ENCODE measurements at places on chromosomes 1 and 21.
A peak's percentile ranks its signal among the peaks of the same experiment; 100 is the strongest.

- no peak for DNase-seq
These were observed 180.6 kb downstream of the PAPPA2 start for GRCh38 chr1:176643536-176643935.

DNA sequence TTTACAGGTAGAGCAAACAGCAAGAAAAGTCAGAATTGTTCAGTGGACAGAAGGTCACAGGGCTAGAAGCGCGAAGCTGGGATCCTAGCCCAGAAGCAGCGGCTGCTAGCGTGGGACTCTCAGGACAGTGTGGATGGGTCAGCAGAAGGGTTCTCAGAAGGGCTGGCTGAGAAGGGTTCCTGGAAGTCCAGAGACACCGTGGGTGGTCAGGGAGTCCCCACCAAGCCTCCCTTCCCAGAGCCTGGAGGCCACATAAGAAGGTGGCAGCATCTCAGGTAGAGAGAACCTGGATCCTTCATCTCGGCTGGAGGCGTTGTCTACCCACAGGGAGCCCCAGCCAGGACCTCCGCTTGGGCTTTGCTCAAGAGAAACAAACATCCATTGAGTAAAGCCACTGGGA, 696.3 kb downstream of the PTPRU start:
- no peak for DNase-seq

- no peak for DNase-seq
These were observed 1206.2 kb upstream of the NCAM2 start for GRCh38 chr21:19792004-19792403.

GRCh38 chr1:201215531-201216357, 25.1 kb downstream of the IGFN1 start:
- no peak for DNase-seq

DNA sequence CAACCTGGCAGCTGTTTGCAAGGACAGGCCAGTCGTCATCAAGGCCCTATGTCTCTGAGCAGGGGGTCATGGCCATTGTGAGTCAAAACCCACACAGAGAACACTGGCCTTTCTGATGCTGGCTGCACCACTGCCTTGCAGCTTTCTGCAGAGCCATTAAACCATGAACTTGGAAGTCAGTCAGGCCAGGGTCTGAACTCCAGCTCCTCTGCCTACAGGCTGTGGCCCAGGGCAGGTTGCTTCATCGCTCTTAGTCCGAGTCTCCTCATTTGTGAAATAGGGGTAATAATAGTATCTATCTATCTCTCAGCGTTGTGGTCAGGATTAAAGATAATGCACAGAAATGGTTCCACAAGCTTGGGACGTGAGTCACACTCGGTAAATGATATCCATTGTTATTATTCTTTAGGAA, 35.8 kb upstream of the HIVEP3 start:
- no peak for DNase-seq

- DNase-seq: no peak
These were observed 59.6 kb downstream of the SMYD3 start for GRCh38 chr1:246447501-246447900.

GRCh38 chr1:221188458-221188857, 309.2 kb downstream of the HLX start:
- DNase-seq: no peak

- peak; percentile 37 for DNase-seq
These were observed 12.2 kb upstream of the TCEA3 start for GRCh38 chr1:23436520-23437354.

DNA sequence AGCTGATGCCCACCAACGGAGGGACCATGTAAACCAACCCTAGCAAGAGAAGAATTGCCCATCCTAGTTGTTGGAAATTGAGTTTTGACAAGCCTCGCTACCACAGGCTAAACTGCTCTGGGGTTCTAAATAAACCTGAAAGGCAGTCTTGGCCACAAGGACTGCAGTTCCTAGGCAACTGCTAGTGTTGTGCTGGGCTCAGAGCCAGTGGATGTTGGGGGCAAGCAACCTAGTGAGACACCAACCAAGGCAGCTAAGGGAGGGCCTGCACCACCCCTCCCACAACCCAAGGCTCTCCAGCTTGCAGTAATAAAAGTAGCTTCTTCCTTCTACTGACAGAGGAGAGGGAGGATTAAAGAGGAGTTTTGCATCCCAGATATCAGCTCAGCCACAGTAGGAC, 102.4 kb upstream of the PKN2 start:
- DNase-seq: no peak

DNA sequence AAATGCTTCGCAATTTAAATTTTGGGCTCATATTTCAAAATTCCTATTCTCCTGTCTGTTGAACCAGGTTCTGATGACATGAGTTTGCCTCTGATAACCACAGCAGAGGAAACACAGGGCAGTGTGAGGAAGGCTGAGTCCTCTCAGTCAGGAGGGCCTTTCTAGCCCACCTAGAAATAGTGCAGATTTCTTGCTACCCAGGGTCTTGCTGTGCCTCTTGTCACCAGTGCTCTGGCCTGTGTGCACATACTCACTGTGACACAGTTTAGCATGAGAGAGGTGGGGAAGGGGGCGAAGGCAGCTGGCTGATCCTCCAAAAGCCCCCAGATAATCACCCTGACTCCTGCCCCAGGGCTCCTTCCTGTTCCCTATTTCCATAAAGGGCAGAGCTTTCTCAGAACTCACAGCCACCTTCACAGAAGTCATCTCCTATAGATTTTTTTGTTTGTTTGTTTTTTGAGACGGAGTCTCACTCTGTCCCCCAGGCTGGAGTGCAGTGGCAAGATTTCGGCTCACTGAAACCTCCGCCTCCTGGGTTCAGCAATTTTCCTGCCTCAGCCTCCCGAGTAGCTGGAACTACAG, 23.7 kb downstream of the ERRFI1 start:
- DNase-seq: no peak

GRCh38 chr21:33042812-33043211, 17.1 kb downstream of the OLIG2 start:
- DNase-seq: no peak

- DNase-seq: no peak
These were observed 5.7 kb upstream of the KRTAP12-1 start for GRCh38 chr21:44687671-44688070.

GRCh38 chr1:194026422-194026821, 840.0 kb upstream of the B3GALT2 start:
- no peak for DNase-seq

GRCh38 chr1:76572229-76572628, 295.1 kb upstream of the ST6GALNAC5 start:
- DNase-seq: no peak

GRCh38 chr1:202938287-202938925, 11.4 kb upstream of the KLHL12 start:
- no peak for DNase-seq

GRCh38 chr1:12464598-12465056, 153.4 kb downstream of the DHRS3 start:
- DNase-seq: no peak

DNA sequence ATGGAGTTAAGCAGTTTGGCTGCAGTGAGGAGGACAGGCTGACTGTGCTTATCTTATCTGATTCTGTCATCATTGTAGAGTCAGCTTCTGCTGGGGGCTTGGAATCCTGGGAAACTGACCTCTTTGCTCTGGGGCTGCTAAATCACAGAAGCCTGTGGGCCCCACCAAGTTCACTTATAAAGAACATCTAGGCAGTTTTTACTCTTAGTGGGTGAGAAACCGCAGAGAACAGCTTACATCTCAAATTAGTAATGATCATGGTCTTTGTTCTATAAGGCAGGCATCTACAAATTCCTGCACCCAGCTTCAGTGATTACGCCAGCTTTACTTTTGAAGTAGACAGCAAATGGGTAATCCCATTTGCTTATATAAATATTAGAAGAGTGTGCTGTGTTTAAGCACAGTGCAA, 75.7 kb downstream of the ZC3H11B start:
- no peak for DNase-seq

- DNase-seq: no peak
These were observed 34.5 kb downstream of the ARID4B start for GRCh38 chr1:235293322-235293942.

GRCh38 chr21:44370027-44370735, 16.8 kb downstream of the TRPM2 start:
- DNase-seq: no peak

- DNase-seq: no peak
These were observed 52.8 kb upstream of the ACTRT2 start for GRCh38 chr1:2968471-2968881.

GRCh38 chr21:15293240-15293639, 228.4 kb upstream of the NRIP1 start:
- DNase-seq: no peak

DNA sequence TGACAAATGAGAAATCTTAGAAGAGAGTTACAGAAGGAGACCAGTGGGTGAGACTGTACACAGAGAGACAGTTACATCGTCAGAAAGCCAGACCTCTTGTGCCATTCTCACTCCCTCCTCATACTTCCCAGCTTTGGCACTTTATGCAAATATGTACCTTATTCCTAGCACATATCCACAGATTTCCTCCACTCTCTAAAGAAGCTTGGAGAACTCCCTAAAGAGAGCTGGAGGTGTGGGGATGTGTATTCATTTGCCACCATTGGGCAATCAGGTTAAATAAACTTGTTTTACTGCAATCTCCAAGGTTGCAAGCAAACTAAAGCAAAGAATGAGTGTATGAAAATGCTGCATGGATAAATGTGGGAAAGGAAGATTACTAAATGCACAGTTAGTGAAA, 380.9 kb upstream of the PRMT6 start:
- no peak for DNase-seq

DNA sequence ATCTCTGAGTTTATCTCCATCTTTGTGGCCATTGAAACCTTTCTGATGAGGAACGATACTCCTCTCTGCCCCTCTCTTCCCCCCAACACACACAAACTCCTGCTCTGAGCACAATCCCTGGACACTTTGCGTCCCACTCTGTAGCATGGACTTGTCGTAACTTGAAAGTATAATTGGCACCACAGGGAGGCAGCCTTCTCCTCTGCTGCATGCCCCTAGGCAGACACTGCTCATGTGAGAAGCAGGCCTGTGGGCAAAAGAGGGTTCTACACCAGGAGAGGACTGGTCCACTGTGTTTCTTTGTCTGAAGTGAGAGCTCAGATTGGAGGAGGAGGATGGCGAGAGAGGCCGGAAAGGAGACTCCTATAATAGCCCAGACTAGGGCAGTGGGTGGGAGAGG, 3.8 kb upstream of the PARS2 start:
- peak; percentile 49 for DNase-seq

GRCh38 chr1:182968151-182968741, 15.3 kb upstream of the SHCBP1L start:
- no peak for DNase-seq

DNA sequence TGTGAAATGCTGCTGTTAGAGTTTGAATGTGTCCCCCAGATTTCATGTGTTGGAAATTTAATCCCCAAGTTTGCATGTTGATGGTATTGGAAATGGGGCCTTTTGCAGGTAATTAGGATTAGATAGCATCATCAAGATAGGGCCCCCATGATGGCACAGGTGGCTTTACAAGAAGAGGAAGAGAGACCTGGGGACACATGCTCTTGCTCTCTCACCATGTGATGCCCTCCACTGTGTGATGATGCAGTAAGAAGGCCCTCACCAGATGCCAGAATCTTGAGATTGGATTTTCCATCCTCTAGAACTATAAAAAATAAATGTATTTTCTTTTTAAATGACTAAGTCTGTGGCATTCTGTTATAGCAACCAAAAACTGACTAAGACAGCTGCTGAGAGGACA, 57.0 kb upstream of the NEK7 start:
- no peak for DNase-seq
